ENCODE measurements at places on chromosomes 3 and 15. TPM values are rescaled to one million over a fixed set of nuclear protein-coding genes. Genes with fewer than 3 reads are reported as not detected.

The AP3B2 gene
- total RNA-seq: 0.40 TPM

The CPN2 gene
- total RNA-seq: not detected

The CLDND1 gene
- total RNA-seq: 117 TPM

The PRR20G gene
- total RNA-seq: not detected

The NR1I2 gene
- total RNA-seq: not detected

The IL12A gene
- total RNA-seq: 1.4 TPM

The ARPIN gene
- total RNA-seq: 14.3 TPM

DNA sequence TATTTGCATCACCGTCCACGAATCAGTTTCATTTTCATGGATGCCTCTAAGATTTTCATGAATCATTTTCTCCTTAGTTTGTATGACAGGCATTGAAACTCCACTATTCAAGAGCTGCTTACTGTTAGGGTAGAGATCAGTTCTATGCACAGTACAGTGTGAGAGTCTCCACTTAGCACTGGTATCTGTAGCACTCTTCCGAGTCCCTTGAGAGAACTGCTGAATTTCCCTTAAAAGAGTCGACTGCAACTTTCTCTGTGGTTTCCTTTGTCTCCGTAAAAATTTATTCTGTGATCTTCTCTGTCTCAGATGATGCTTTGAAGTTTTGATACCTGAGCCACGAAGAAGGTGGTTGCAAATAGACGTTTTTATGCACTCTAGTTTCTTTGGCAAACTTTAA is 14.8 kb downstream of the GTPBP8 start:
- DNase-seq: no peak

DNA sequence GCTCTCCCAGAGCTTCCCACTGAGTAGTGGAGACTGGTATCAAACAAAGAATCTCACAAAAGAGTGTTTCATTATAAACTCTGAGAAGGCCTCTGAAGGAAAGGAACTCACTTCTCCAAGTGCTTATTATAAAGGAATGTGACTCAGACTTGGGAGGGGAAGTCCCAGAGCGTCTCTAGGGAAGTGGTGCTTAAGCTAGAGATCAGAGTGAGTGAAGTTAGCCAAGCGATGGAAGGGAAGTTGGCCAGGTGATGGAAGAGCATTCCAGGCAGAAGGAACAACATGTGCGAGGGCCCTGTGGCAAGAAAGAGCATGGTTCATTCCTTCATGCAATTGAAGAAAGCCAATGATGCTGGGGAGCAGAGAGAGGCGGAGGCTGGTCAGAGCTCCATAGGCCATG is 2.3 kb downstream of the XYLB start:
- DNase-seq: peak; percentile 26

- no peak for DNase-seq
These were observed 622.2 kb upstream of the ZNF385D start for GRCh38 chr3:22373182-22373581.

- no peak for DNase-seq
These were observed 84.8 kb downstream of the XXYLT1 start for GRCh38 chr3:195186041-195186709.

GRCh38 chr3:149848238-149848637 is 35.2 kb downstream of the RNF13 start:
- DNase-seq: no peak

DNA sequence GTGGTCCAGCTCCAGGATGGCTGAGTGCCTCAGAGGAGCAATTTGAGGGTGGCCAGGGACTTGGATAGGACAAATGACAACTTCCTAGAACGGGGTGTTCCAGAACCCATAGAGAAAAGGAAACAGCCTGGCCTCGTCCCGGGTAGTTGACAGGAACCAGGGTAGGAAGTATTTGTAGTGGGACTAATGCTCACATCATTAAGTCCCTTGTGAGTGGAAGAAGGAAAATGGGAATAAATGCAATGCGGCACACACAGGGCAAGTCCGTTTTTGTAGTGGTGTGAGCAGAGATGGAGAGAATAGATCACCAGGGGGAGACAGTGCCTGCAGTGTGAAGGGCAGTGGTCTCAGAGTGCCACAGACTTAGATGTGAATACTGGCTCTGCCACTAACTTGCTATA is 19.6 kb downstream of the TIMP4 start:
- peak; percentile 42 for DNase-seq

DNA sequence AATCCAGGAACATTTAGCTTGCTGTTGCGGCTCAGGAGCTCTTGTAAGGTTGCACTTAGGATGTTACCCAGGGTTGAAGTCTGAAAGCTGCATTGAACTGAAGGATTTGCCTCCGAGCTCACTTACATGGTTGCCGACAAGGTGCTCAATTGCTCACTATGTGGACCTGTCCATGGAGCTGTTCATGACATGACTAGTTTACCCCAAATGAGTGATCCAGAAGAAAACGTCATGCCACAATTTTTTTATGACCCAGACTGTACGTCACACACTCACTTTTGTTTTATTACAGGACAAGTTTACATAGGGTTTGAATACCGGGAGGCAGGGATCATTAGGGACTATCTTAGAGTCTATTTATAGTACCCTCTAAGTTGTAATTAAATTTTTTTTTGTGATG is 21.0 kb upstream of the CLDN11 start:
- no peak for DNase-seq

- DNase-seq: no peak
These were observed 11.5 kb downstream of the SEMA7A start for GRCh38 chr15:74422265-74422651.

- DNase-seq: no peak
These were observed 3.9 kb upstream of the TGM4 start for GRCh38 chr3:44870375-44871061.

DNA sequence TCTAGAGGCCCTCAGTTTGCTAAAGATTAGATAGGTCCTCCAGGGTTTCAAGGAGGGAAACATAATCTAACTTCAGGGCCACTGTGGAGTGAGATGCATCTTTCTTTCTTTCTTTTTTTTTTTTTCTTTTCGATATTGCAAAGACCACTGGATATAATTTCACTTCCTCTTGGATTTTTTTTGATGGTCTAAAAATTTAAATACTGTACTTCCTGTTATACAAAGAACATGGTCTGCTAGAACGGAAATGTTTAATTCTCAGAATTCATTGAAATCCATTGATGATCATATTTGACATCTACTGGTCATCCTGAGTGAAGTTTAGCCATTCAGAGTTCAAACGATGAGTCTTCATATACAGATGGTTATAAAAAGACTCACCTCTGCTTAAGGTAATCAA is 808.8 kb upstream of the LMCD1 start:
- DNase-seq: no peak

- DNase-seq: no peak
These were observed 92.7 kb downstream of the DLG1 start for GRCh38 chr3:197205675-197206074.

DNA sequence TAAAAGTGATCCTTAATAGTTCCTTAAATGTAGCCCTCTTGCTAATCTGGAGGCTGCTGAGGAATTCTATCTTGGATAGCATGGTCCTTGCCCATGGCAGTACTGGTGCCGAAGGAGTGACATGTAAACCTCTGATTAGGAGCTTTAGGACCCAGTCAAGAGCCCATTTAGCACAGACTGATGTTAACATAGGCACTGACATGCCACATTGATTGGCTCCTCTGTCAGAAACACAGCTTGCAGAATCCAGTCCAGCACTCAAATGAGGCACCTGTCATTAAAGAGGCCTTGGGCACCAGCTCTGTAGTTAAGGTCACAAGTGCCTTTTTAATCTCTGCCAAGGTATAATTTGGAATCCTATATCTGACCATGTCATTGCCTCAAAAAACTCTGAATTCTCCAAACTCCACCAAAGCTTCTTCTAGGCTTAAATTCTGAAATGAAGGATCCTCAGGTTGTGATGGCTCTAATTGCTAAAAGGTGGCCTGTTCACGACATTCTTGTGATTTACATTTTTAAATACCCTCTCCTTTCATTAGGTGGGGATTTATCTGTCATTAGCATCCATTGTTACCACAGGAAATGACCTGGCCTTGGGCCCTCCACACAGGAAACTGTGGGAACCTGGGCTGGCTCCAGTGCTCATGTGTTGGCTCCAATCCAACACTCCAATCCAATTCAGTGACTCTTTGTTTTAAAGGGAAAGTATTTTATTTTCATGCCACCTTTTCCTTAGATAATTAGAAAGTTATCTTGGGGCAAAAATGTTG is 57.3 kb upstream of the RNF7 start:
- peak; percentile 54 for DNase-seq

DNA sequence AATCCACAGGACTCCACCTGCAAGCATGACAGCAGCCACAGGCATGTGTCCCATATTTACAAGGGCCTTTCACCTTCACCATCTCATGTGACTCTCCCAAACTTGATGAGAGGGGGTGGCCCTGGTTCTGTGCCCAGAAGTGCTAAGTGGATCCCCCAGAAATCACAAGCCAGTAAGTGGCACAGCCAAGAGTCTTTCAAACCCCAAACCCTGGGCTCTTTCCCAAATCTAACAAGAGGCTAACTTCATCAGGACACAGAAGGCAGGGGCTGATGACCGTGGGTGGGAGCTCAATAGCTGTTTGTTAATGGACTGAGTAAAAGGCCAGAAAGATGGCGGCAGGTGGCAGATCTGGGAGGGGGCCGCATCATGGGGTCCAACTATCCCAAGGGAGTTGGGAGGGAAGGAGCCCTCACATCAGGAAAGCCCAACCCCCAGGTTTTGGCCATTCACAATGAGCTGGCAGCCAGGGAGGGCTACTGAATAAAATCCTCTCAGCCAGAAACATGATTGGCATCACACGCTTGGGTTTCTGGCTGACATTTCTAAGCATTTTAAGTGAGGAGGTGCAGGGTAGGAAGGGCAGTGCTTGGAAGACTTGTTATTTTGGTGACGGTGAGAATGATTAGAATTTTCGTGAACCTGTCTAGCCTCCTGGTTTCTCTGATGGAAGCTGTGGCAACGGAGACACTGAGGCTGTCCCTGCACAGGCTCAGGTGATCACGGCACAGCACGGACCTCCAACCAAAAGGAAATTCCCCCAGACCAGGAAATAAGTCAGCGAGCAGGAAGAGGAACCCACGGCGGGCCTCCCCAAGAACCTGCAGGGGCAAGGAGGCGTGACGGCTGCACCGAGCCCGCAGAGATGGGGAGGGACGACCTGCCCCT is 109.3 kb downstream of the OXNAD1 start:
- DNase-seq: no peak

Measured in LHCN-M2 (cell line).